ENCODE measurements at places on chromosomes 6 and 20. TPM values are rescaled to one million over a fixed set of nuclear protein-coding genes. Genes with fewer than 3 reads are reported as not detected.

GRCh38 chr6:74066168-74066871 is 370.3 kb downstream of the CD109 start:
- no peak for DNase-seq

DNA sequence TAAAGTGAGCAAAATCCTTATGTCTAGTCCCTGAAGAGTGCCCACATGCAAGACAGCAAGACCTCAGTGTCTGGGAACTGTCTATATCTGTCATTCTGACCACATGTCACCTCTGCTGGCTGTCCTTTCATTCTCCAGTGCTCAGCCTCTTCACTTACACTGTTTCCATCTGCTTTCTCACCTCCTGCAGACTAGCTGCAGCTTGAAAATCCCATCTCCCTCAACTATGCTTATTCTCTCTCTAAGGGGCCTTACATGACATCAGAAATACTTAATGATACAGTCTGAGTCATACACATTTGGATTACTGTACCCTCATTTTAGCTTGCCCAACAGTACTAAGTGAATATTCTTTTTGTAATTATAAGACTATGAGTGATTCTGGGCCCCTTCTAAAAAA is 587.8 kb downstream of the EPM2A start:
- no peak for DNase-seq

The PAK5 gene
- total RNA-seq: not detected

The FLOT1 gene
- 352 TPM for total RNA-seq

- DNase-seq: no peak
Measured at GRCh38 chr6:501891-502601, 110.5 kb downstream of the IRF4 start.

- DNase-seq: no peak
Measured at GRCh38 chr6:36120539-36120938, 9.8 kb upstream of the MAPK13 start.

- no peak for DNase-seq
Measured at GRCh38 chr20:32945710-32946221, 58.5 kb downstream of the SUN5 start.

- no peak for DNase-seq
Measured at GRCh38 chr6:108667993-108668392, 107.3 kb downstream of the FOXO3 start.

The POU5F1 gene
- 26.0 TPM for total RNA-seq

The TSBP1 gene
- total RNA-seq: not detected

- peak; percentile 69 for DNase-seq
Measured at GRCh38 chr6:64520050-64520449, 884.4 kb downstream of the PHF3 start.
